Muscle of back (tissue), 13 donors: ENCODE measurements at places on chromosomes 1 and 21.

DNA sequence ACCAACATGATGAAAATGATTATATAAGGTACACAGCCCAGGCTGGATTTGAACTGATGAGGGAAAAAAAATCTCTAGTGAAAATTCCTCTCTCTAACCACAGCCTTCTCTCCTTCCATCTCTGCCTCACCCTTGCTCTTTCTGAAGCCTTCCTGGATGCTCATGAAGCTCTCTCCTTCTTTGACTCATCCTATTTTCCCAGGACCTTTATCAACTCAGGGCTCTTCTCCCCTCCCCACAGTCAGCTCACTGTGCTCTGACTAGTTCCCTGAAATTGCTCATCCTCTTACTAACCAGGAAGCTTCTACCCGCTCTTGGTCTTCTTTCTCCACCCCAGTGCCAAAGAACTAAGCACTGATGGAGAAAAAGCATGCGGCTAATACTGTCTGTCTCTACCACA is 46.4 kb upstream of the ERG start:
- DNase-seq, result no peak

GRCh38 chr21:14271053-14271452 is 55.1 kb downstream of the RBM11 start:
- DNase-seq, result no peak

GRCh38 chr1:78678324-78678723 is 28.7 kb downstream of the IFI44 start:
- DNase-seq, result no peak

DNA sequence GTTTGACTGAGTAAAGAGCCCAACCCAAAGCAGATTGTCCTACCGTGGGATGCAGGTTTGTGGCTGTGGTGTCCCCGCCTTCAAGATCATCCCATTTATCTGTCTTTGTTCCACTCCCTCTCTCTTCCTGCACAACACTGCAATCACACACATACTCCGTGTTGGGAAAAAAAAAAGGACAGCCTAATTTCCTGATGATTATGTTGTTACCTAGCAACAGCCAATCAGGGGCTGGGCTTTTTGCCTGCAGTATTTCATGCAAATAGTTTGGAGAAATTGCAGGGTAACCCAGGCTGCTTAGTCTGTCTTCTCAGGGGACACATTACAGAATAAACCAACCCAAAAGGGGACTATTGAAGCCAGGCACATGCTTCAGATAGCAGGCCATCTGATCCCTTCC is 38.3 kb downstream of the PHC2 start:
- peak; percentile 46 for DNase-seq

DNA sequence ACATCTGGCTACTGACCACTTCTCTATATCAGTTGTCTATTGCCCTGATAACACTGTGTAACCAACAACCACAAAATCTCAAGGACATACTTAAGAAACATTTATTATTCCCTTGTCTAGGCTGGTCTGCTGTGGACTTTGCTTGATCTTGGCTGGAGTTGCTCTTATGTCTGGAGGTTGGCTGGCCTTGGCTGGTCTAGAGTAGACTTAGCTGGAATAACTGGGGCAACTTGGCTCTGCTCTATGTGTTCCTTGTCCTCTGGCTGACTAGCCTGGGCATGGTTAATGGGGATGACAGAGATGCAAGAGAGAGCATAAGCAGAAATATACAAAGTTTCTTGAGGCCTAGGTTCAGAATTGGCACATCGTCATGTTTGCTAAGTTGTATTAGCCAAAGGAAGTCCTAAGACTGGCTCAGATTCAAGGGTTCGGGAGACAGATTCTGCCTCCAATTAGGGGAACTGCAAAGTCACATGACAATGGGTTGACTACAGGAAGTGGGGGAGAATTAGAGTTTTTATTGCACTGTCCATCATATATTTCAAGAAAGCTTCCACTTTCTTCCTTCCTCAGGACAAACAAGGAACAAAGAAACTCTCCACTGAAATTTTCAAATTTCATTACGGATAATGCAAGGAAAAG is 61.4 kb upstream of the HMCN1 start:
- DNase-seq, result no peak

DNA sequence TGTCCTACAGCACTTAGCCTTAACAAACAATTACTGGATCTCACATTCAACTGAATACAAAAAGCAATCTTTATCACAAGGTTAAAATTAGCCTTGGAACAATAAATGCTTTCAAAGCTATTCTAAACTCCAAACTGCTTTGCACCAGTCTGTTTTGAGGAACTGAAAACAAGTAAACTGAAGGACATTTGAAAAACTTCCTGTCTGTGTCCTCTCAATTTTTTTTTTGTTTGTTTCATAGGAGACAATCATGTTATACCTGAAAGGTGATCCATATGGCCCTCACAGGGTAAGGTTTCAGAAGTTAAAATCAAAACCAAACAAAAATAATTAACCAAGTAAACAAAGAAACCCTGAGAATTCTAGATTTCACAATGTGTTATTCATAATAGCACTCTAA is 459.1 kb downstream of the DPYD start:
- no peak for DNase-seq

DNA sequence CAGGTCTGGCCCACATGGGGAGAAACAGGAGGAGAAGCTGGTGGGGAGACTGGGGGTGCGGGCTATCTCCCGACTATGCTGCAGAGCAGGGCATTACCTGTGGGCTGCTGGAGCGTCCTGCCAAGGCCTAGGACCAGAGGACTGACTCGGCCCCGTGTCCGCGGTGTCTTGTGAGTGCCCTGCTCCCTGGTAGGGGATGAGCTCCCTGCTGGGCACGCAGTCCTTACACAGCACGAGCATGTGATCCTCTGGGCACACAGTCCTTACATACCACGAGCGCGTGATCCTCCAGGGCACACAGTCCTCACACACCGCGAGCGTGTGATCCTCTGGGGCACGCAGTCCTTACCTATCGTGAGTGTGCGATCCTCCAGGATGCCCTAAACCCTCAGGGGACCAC is 31.8 kb upstream of the CSF3R start:
- no peak for DNase-seq

DNA sequence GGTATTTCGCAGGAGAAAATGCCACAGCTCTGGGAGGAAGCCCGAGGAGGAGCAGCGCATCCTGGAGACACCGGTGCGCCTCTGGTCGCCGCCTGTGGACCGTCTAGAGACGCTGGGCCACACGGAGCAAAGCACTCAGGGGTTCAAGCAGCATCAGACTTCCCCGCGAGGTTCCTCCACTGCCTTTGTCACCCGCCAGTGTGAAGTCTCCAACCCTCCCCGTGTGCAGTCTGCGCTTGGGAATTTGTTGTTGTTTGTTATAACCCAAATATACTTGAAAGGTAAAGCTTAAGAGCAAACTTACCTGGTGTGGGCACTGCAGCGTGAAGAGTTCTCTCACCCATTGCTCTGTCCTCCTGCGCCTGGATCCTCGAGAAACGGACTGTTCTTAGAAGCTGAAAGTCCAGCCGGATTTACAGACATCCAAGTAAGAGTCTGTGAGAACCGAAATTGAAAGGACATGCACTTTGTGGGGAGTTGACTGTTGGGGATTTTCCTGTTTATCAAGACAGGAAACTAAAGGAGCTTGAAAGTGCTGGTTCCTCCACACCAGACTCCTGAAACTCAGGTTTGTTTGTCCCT is at the start of gene GBP4:
Gene GBP4 (minus strand): TSS at position 452 of the 582 bp plus-strand sequence. CDS start 108 bp downstream, at position 344.
- peak; percentile 30 for DNase-seq

DNA sequence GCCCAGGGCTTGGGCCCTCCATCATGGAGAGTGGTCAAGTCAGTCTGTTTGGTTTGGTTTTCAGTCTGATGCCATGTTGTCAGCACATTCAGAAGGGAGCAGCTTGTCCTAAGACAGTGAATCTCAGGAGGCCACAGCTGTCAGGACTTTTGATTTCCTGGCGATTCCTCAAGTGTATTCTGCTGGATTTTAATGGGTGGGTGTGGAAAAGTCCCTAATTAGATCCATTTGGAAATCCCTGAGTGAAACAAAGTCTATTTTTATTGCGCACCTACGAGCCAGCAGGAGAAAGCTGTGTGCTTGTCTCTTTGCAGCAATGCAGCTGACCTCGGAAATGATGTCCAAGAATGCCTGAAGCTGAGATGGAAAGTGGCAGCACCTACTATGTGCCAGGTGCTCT is 21.6 kb upstream of the FHAD1 start:
- no peak for DNase-seq

- DNase-seq, result peak; percentile 43
Measured at GRCh38 chr1:113109908-113110554, 37.0 kb downstream of the LRIG2 start.

DNA sequence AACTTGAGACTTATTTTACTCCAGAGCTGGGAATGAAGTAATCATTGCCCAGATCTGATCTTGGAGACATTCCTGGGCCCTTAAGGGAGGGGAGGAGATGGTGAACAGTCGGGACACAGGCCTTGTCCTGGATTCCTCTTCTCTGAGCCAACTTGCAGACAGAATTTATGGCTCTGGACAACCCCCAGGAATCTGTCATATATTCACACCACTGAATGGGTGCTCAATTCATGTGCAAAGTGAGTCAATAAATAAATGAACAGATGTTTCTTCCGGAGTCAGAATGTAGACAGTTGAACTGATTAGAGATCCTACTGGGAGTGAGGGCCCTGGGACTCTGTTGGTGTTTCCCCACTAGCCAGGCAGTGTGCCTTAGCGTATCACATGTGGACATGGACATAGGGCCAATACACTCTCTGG is 2.6 kb downstream of the TUFT1 start:
- DNase-seq, result no peak

- no peak for DNase-seq
Measured at GRCh38 chr1:64309431-64309831, 106.0 kb downstream of the UBE2U start.

GRCh38 chr1:198330982-198331615 is 174.3 kb downstream of the NEK7 start:
- DNase-seq, result no peak

- DNase-seq, result no peak
Measured at GRCh38 chr1:27161594-27161993, 6.7 kb upstream of the SLC9A1 start.

DNA sequence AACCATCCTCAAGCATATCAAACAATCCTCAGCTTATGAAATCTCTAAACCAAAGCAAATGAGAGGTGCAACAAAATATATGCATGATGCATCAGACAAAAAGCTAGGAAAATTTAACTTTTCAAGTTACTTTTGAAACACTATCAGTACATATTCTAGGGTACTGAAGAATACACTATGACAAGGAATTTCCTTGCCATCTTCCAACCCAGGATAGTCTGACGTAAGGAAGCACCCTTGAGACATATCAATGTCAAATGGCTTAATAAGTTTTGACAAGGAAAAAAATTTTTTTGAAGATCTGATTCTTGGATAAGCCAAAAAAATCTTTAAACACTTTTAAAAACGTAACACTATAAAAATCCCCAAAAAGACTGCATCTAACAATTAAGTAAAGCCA is 64.9 kb downstream of the KIFAP3 start:
- DNase-seq, result peak; percentile 19

GRCh38 chr1:44418022-44418673 is 13.1 kb downstream of the RNF220 start:
- no peak for DNase-seq

DNA sequence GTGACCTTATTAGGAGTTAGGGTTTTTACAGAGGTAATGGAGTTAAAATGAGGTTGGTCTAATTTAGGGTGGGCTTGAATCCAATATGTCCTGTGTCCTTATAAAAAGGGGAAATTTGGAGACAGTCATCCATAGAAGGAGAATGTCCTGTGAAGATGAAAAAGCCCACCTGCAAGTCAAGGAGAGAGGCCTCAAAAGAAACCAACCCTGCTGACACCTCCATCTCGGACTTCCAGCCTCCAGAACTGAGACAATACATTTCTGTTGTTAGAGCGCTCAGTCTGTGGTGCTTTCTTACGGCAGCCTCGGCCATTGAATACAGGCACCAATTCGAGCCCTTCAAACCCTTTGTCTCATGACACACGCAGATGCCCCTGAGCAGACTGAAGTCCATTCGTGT is 43.8 kb downstream of the ACTA1 start:
- no peak for DNase-seq

GRCh38 chr1:51534447-51534846 is 15.4 kb upstream of the EPS15 start:
- no peak for DNase-seq

DNA sequence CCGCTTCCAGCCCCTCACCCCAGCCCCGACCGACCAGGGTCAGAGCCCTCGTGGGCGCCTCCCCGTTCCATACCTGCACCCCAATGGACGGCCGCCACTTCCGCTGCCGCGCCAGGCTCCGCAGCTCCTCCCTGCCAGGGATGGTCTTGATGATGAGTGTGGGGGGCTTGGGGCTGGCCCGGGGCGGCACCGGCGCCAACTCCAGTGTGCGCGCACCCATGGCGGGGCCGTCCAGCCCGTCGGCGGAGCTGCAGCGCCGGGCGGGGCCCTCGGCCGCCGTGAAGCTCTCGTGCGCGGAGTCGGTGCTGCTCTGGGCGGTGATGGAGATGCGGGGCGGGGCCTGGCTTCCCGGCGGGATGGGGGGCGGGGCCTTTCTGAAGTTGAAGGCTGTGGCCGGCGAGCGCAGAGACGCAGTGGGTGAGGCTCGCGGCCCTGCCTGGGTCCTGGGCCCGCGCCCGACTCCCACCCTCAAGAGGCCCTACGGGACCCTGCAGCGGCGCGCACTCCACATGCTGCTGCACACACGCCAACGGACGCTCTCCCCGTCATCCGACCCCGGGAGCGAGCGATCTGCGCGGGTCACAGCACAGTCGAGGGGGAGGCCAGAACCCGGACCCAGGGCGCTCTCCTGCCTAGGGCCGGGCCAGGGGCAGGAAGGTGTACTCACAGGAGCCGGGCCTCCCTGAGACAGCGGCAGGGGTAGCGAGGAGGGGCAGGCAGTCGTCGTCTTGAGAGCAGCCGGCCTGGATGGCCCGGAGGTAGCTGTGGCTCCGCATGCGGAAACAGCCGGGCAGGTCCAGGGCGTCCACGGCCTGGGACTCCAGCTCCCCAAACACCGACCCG is 26.1 kb upstream of the SMIM12 start:
- peak; percentile 13 for DNase-seq

DNA sequence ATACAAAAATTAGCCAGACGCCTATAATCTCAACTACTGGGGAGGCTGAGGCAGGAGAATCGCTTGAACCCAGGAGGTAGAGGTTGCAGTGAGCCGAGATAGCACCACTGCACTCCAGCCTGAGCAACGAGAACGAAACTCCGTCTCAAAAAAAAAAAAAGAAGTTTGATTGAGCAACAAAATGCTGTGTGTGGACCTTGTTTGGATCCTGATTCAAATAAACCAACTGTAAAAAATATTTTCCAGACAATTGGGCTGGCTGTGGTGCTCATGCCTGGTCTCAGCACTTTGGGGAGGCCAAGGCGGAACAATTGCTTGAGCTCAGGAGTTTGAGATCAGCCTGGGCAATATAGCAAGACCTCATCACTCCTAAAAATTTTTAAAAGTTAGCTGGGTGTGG is 16.8 kb downstream of the PTAFR start:
- no peak for DNase-seq

DNA sequence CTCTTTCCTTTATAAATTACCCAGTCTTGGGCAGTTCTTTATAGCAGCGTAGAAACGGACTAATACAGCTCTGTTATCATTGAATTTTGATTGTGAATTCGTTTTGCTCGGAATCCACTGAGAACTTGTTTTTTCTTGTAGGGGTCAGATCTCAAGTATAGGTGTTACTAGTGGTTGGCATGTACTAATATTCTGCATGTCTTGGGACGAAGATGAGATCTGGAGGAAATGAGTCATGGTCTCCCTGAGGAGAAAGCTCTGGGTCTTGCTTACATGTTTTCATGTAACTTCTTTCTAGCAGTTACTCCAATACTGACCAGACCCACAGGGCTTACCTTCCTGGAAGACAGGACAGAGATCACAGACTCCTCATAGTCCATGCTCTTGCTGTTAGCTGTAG is 30.3 kb downstream of the ZSCAN20 start:
- DNase-seq, result no peak

- no peak for DNase-seq
Measured at GRCh38 chr21:33391656-33392055, 11.6 kb upstream of the IFNGR2 start.
